Sigmoid colon (tissue), 7 donors: ENCODE measurements at places on chromosomes 3 and 15. TPM values are rescaled to one million over a fixed set of nuclear protein-coding genes. Genes with fewer than 3 reads are reported as not detected.

Gene LRTM1
- total RNA-seq, result not detected

Gene TMEM40
- not detected for total RNA-seq

Gene HTR3E
- total RNA-seq, result not detected

Gene IL17RD
- total RNA-seq, result 16.8 TPM

Gene CDC25A
- total RNA-seq, result not detected

Gene SLC15A2
- total RNA-seq, result 1.4 TPM

Gene GABRB3
- total RNA-seq, result 2.2 TPM

Gene RPL39L
- 15.7 TPM for total RNA-seq

Gene SCN11A
- total RNA-seq, result 0.82 TPM

Gene KNG1
- total RNA-seq, result not detected

Gene ROPN1
- total RNA-seq, result not detected

Gene JMJD7
- 9.7 TPM for total RNA-seq

Gene LAMB2
- total RNA-seq, result 297 TPM

Gene UROC1
- total RNA-seq, result not detected

Gene MUSTN1
- 12.7 TPM for total RNA-seq

Gene GOLGA6B
- not detected for total RNA-seq

Gene RNU5B-1
- total RNA-seq, result not detected

Gene PARP3
- 35.8 TPM for total RNA-seq

Gene NR2E3
- total RNA-seq, result not detected

Gene GOLGA8J
- not detected for total RNA-seq

Gene ZIC4
- not detected for total RNA-seq

Gene PPP2R3A
- 35.4 TPM for total RNA-seq

Gene CD96
- 2.3 TPM for total RNA-seq

Gene APOD
- 296 TPM for total RNA-seq
